Suppressor macrophage (primary cell): ENCODE measurements at places on chromosomes 7 and 10.

GRCh38 chr7:41501006-41501405, 201.9 kb downstream of the INHBA start:
- no peak for DNase-seq

- no peak for DNase-seq
These were observed 8.8 kb upstream of the RHOBTB1 start for GRCh38 chr10:60952846-60953220.

DNA sequence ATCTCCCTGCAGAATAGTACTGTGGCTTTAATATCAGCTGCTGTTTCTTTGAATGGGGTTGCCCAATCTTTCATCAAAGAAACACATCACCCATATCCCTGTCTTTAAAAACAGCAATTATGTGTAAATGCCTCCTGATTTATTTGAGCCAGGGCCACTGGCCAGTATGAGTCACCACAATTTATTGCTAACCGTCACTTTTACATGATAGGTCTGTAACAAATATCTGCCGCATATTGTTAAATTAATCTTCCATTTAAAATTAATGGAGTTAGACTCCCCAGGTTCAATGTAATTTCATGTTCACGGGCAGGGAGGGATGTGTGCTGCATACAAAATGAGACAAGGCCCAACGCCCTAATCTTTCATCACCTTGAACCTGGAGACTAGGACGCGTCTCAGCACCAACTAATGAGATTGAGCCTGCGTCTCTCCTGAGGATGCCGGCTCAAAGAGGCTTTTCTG, 673.4 kb downstream of the AUTS2 start:
- DNase-seq = no peak

GRCh38 chr10:73099141-73099540, 2.5 kb upstream of the P4HA1 start:
- DNase-seq = no peak

DNA sequence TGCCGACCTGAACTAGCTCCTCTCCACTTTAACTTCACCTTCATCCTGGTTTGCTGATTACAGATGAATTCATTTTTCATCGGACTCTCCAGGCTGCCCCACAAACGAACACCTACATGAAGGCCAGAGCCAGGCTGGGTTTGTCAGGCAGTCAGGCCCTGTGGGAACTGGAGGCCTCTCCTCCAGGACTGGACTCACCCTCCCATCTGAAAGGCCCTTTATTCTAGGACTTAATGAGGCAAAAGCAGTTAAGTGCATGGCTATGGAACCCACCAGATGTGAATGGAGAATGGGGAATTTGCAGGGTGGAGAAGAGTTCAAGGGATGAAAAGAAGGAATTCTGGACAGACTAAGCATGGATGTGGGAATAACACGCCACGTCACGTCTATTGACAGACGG, 170.8 kb downstream of the ARHGAP12 start:
- DNase-seq = no peak

DNA sequence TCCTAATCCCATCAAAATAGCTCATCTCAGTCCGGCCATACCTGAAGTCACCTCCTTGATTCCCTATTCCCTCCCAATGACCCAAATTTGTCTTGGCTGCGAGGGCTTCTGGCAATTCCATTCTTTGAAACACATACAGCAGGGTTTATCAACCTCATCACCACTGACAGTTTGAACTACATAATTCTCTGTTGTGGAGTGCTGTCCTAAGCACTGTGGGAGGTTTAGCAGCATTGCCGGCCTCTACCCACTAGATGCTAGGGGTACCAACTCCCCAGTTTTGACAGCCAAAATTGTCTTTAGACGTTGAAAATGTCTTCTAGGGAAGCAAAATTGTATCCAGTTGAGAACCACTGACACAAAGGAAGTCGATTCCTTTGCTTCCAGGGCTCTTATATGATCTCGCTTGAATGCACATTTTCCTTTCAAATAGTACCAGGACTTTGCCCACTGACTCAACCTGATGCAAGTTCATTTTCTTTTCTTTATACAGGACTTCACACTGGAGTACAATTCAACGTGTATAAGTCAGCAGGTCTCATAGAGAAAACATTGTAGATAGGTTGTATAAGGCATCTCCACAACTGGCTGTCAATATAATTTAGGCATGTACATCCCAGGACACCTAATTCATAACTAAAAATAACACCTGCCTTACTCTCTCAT, 133.3 kb downstream of the STRA8 start:
- no peak for DNase-seq

- no peak for DNase-seq
These were observed 430.5 kb downstream of the GATA3 start for GRCh38 chr10:8485032-8485431.

- DNase-seq = no peak
These were observed 106.7 kb downstream of the GPR26 start for GRCh38 chr10:123772645-123773508.

DNA sequence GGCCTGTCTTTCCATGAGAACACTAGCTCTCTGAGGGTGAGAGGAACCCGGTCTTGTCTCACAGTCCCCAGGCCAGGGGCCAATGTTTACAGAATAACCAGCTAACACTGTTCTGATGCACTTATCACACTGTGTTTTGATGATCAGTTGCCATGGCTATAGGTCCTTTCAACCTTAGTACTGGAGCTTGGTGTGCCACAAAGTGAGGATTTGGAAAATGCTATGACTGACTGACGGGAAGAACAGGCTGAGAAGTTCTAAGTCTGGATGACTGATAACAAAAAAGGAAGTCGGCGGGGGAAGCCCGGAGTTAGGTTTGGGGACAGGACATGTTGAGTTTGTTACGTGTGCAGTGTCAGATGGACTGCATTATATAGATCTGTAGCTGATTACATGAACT, 141.8 kb downstream of the CTTNBP2 start:
- DNase-seq = no peak

GRCh38 chr10:36170943-36171501, 528.9 kb upstream of the FZD8 start:
- DNase-seq = no peak

- no peak for DNase-seq
These were observed 4.7 kb downstream of the FAS start for GRCh38 chr10:88995156-88995876.

- peak; percentile 8 for DNase-seq
These were observed 25.1 kb upstream of the GHITM start for GRCh38 chr10:84114088-84114667.

DNA sequence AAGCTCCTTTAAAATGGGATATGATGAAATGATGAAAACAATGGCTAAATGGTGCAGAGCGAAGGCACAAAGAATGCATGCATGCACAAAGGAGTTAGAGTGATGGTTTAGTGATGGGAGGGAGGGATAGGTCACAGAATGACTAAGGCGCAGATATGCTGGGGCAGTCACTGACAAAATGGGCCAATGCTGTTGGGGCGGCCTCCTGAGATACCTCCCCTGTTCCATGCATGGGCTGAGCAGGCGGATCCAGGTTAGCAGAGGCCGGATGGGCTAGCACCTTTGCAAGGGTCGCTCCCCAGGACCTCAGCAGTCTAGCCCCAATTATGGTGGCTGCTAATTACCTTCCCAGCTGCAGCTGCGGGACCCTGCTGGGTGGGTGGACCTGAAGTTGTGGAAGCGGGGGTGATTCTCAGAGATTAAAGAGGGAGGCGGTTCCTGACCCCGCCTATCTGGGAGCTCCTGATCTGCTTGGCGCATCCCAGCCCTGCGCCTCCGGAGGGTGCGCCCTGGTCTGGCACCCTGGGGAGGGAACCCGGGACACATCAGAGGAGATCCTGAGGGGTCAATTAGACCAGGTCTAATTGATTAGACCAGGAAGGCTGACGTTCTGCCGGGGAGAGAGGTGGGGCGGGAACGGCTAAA, 175.0 kb downstream of the CYP26A1 start:
- DNase-seq = no peak

GRCh38 chr10:45075826-45076380, 75.2 kb downstream of the ZNF22 start:
- DNase-seq = no peak

GRCh38 chr7:33952824-33953223, 47.5 kb downstream of the BMPER start:
- DNase-seq = no peak

DNA sequence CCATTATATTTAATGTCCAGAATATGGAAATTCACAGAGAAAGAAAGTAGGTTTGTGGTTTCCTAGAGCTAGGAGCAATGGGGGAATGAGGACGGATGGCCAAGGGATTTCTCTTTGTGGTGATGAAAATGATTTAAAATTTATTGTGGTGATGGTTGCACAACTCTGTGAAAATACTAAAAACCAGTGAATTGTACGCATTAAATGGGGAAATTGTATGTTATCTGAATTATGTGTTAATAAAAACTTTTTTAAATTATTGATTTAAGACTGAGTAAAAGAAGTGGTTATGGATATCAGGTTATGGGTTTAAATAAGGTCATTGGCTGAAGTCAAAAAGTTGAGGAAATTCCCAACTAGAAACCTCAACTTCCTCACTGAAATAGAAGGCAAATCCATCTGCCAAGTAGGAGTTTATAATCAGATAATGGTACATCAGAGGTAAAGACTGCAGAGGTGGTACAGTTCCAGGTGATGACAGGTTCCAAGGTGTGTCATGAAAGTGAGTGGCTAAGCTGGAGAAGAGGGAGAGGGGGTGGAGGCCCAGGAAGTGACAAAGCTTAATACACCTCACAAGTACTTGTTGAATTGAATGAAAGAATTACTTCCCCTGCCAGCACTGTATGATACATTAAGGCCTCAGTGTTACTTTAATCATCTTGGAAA, 68.9 kb upstream of the CCDC71L start:
- peak; percentile 28 for DNase-seq

- DNase-seq = no peak
These were observed 37.3 kb upstream of the LAMB4 start for GRCh38 chr7:108167460-108167859.

- no peak for DNase-seq
These were observed 80.6 kb upstream of the TBX20 start for GRCh38 chr7:35334506-35334905.

DNA sequence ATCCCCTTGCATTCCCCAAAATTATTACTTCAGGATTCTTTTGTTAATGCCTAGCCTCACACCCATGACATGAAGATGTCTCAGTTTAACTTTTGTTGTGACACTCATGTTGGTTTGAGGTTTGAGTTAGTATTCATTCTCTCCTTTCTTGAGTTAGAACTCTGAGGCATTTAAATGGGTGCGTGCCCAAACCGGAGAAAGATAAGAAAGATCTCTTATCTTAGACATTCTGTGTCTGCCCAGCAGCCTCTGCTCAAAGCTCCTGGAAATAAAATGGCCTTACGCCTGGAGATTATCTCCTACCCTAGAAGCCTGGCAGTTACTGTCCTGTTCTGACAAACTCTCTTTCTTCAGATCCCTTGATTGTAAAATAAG, 26.3 kb downstream of the WBP1L start:
- no peak for DNase-seq

DNA sequence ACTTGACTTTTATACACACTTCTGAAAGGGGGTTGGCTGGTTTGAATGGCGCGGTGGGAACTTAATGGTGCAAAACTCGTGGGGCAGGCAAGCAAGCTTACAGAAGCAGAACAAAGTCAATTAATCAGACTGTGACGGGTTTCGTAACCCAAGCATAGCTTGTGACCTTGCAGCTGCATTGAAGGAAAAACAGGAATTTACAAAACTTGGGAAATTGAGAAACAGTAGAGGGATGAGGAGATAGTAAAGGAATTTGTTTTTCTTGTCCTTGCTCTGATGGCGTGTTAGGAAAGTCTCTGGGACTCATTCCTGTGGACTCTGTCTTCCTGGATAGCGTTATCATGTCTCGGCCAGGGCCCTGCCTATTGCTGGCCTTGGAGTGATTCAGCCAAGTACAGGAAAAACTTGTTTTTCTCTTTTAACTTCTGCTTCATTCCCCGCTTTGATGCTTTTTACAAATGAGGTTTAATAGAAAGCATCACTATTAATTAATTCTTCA, 220.0 kb upstream of the KCND2 start:
- DNase-seq = peak; percentile 21

DNA sequence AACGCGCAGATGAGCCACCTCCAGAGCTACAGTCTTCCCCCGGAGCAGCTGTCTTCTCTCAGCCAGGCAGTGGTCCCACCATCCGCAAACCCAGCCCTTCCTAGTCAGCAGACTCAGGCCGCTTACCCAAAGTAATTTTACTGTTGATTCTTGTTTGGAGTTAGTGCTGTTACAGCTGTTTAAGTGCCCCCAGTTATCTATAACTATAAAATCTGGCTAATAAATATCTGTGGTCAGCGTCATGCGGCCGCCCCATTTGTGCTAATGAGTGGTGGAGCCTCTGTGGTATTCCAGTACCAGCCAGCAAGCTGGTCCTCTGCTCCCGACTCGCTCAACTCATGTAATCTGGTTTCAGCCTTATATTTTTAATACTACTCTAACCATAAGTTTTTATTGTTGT, 43.2 kb upstream of the TMEM236 start:
- DNase-seq = no peak

GRCh38 chr10:61888744-61889143, 12.8 kb upstream of the ARID5B start:
- DNase-seq = no peak

GRCh38 chr7:24701261-24702235, 55.7 kb downstream of the GSDME start:
- no peak for DNase-seq

DNA sequence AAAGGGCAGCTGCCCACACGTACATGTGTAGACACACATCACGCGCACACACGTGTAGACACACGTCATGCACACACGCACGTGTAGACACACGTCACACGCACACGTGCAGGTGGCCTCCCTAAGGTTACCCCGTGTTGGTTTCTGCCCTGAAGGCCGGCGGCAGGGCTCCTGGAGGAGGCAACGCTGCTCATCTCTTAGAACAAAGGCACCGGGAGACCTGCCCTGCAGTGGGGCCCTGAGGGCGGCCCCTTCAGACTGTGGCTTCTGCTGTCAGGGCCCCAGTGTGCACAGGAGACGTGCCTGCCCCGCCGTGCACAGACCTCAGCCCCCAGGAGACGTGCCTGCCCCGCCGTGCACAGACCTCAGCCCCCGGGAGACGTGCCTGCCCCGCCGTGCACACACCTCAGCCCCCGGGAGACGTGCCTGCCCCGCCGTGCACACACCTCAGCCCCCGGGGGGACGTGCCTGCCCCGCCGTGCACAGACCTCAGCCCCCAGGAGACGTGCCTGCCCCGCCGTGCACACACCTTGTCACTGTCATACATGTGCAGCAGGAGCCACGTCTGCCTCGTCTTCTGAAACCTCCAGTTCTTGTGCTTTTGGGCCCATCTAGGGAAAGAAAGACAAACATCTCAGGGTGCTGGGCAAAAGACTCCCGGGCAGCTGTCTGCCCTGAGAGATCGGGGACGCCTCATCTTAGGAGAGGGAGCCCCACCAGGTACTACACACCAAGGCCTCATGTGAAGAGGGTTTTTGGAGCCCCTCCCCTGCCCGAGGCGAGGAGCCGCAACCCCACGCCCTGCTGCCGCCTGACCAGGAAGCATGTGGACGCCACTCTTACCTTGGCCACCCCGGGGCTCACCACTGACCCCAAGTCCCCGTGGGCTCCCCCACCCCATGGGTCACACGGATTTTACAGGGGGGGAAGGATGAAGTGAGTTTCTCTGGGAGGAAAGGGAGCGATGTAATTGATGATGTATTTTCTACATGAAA, 17.3 kb downstream of the CYP2W1 start:
- no peak for DNase-seq

GRCh38 chr7:7967886-7968543, 581 bp upstream of the GLCCI1 start:
- no peak for DNase-seq
